ENCODE measurements at places on chromosomes 4 and X.

DNA sequence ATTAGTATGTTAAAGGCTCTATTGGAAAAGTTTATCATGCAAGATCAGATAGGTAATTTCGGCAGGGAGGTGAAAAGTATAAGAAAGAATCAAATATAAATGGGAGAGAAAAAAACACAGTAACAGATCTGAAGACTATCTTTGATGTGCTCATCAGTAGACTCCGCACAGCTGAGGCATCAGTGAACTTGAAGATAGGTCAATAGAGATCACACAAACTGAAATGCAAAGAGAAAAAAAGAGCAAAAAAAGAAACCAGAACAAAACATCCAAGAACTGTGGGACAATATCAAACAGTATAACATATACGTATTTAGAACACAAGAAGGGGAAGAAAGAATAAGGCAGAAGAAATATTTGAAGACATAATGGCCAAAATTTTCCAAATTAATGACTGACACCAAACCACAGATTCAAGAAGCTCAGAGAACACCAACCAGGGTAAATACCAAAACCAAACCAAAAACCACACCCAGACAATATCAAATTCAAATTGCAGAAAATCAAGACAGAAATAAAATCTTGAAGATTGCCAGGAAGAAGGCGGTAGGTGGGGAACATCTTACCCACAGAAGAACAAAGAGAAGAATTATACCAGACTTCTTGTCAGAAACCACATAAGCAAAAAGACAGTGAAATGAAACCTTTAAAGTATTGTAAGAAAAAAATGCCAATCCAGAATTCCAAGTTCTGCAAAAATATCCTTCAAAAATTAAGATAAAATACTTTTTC is 29.1 kb downstream of the PFKFB1 start:
- DNase-seq: no peak

DNA sequence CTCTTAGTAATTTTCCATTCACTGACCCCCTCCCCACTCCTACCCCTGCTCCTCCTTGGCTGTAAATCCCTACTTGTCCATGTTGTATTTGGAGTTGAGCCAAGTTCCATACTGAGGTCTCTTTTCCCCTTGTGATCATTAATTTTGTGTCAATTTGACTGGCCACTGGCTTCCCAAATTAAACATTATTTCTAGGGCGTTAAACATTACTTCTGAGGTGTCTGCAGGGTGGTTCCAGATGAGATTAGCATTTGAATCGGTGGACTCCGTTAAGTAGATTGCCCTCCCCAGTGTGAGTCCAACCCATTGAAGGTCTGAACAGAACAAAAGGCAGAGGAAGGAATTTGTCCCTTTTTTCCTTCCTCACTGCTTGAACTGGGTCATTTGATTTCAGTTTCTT is 25.7 kb downstream of the SLC39A8 start:
- DNase-seq: no peak

GRCh38 chrX:16786791-16787735 is 797 bp downstream of the TXLNG start:
- no peak for DNase-seq

GRCh38 chr4:145723336-145723735 is 43.4 kb downstream of the C4orf51 start:
- DNase-seq: no peak

GRCh38 chr4:88531549-88531948 is 8.0 kb upstream of the PYURF start:
- DNase-seq: no peak

DNA sequence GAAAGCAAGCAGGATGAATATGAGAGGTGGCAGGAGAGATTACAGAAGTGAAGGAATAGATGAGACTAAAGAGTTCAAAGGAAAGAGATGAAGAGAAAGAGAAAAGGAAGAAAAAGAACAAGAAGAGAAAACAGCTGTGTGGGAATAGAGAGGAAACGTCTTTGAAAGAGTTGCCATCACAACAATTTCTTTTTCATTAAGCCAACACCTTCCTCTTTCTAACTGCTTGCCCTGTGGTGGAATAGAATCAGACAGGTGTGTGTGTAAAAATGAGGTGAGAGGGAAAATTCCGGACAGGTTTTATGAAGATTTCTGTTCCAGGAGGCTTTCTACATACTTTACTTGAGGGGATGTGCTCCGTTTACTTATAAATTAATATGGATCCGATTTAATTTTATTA is 28.8 kb downstream of the DTHD1 start:
- DNase-seq: no peak

- no peak for DNase-seq
Observed at GRCh38 chrX:153725039-153725831, 579 bp downstream of the ABCD1 start.

- no peak for DNase-seq
Observed at GRCh38 chr4:128840711-128841318, 31.3 kb downstream of the JADE1 start.

GRCh38 chr4:140595065-140595464 is 26.3 kb upstream of the UCP1 start:
- DNase-seq: peak; percentile 50

- no peak for DNase-seq
Observed at GRCh38 chr4:77950203-77950602, 87.6 kb downstream of the MRPL1 start.

DNA sequence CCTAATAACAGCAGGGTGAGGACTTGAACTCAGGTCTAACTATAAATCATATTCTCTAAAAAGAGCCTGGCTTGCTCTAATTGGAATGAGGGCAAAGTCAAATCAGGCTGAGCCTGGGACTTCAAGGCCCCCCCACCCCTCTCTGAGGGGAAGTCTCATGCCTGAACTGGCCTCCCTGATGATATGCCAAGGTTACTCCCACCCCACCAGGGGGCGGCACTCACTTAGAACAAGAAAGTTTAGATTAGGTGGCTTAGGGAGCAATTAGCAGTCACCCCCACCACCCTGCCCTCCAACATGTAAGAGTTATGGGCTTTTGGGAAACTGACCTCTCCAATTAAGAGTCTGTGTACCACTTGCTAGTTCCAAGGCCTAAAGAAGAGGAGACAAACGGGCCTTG is 2.7 kb downstream of the FOXO4 start:
- DNase-seq: no peak
